ENCODE measurements at places on chromosomes 13 and 19.

DNA sequence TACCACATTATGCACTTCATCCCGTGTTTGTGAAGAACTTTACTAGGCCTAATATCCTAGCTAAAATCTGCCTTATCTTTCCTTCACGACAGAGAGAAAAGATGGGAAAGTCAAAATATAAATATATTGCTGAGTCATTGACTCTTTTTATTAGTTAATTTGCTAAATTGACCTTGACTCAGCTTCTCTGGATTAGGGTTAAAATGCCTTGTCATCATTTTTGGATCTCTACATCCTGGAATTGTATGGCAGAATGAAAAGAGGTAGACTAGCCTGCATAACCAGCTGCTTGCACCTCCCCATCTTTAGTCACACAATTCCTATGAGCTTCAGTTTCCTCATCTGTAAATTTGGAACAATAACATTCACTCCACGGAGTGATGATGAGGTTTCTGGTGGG lies 280.3 kb downstream of the DCT start:
- no peak for DNase-seq

DNA sequence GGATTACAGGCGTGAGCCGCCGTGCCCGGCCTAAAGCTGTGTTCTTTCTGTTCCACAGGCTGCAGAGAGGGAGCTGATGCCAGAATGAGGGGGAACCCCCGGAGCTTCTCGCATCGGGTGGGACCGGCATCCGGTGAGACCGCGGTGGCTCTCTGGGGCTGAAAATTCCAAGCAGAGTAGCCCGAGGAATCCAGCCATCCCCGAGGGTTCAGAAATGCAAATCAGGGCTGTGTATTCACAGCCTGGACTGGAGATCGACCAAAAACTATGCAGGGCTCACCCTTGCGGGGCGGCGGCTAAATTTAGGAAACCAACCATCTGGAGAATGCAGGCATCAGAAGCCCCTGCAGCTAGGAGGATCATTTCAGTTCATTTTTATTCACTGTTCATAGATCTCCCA lies 99.2 kb downstream of the GNG7 start:
- DNase-seq, result peak; percentile 77

DNA sequence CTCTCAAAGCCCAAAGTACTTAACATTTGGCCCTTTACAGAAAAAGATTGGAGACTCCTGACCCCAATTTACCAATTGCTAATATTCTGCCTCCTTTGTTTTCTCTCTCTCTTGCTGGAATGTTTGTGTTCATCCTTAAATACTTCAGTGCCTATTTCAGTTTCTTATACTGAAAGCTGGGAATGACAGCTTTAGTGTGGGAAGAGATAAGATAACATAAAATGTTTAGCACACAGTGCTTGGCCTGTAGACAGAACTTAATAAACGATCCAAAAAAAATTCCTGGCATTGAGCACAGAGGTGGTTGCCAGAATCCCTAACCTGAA lies 3.0 kb upstream of the PLEKHF1 start:
- DNase-seq, result no peak

DNA sequence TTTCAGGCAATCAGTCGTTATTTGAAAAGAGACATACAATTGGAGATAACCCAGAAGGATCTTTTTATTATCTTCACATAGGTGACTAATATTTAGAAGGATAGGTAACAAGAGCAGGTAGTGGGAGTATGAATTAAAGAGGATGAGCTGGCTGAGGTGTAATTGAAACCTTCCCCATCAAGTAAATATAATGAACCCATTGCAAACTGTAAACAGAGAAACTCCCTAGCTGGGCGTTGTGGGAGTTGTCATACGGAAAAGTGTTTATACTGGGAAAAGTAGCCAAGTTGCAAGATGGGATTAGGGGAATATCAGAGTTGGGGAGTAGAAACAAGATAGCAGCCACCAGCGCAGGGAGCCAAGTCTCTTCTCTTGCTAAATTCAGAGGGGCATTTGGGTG lies 448.4 kb downstream of the COG6 start:
- DNase-seq, result no peak

DNA sequence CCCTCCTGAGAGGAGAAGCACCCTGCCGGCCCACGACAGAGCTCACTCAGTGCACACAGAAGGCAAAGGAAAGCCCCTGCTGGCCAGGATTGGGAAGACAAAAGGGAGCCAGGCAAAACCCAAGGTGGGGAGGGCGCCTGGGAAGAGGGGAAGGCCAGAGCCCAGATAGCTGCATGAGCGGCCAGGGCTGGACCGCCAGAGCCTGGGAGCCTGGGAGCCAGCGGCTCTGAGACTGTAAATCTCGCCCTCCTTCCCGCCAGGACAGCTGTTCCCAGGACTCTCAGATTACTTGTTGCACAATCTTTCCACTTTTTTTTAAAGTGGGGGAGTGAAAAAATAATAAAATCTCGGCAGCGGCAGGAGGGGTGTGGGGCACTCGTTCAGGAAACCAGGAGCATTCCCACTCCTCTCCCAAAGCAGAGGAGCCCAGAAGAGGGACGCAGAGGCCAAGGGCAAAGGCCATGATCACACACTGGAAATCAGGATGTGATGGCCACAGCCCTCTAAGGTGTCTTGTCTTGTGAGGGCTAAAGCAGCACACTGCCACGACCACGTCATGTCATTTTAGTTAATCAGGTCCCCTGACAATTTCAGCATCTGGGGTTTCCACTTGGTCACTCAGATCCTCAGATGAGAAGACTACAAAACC lies 19.6 kb upstream of the EPHX3 start:
- peak; percentile 87 for DNase-seq

DNA sequence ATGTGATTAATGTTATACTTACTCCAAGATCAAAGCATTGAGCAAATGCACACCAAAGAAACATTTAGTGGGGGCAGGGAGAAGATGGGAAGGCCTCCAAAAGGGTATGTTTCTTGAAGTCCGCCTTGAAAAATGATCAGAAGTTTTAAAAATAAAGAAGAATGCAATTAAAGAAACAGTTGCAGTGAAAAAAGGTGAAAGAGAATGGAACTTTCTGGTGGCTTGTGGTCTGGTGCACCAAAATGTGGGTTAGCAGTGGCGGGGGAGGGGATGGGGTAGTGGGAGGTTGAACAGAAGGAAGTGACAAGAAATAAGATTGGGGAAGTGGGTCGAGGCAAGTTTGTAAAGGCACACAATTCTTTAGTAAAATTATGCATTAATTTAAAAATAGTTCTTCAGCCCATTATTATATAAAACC lies 2.5 kb downstream of the LCP1 start:
- DNase-seq, result no peak

DNA sequence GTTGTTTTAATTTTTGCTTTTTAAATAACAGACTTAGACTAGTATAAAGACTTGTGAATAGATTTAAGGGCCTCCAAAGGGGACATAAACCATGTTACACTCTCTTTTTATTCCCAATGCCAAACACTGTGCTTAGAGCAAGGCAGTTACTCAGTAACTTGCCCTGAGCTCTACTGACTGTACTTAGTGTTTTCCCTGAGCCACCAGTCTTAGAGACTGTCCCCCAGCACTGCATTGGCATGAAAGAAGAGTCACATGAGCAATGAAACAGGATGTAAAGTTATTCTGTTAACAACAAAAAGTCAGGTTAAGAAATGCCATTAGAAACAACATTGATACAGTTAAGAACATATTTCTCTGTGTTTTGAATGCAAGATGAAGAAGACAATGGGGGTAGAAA lies 187.9 kb downstream of the TBC1D4 start:
- no peak for DNase-seq

DNA sequence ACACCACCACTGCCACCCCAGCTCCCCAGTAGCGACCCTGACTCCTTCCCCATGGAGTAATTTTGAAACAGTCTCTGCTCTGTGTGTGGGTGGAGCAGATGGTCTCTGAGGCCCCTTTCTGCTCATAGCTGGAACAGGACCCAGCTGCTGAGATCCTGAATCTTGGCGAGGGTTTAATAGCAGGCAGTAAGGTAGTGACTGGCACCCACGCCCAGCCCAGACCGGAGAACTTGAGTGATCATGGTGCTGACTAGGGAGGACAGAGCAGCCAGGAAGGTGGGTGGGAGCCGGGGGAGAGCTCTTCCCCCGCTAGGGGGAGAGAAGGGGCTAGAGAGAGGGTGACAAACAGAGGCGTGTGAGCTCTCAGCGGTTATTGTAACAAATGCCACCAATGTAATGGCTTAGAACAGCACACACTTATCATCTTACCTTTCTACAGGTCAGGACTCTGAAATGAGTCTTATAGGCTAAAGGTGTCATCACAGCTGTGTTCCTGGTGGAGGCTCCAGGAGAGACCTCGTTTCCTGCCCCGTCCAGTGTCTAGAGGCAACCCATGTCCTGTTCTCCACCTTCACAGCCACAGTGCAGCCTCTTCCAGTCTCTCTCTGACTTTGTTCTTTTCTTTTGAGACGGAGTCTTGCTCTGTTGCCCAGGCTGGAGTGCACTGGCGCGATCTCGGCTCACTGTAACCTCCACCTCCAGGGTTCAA lies 7.2 kb upstream of the ACER1 start:
- no peak for DNase-seq

- DNase-seq, result peak; percentile 84
Observed at GRCh38 chr19:2034729-2035589, 16.1 kb downstream of the MKNK2 start.

- DNase-seq, result no peak
Observed at GRCh38 chr19:18126097-18126496, 26.9 kb upstream of the PIK3R2 start.

DNA sequence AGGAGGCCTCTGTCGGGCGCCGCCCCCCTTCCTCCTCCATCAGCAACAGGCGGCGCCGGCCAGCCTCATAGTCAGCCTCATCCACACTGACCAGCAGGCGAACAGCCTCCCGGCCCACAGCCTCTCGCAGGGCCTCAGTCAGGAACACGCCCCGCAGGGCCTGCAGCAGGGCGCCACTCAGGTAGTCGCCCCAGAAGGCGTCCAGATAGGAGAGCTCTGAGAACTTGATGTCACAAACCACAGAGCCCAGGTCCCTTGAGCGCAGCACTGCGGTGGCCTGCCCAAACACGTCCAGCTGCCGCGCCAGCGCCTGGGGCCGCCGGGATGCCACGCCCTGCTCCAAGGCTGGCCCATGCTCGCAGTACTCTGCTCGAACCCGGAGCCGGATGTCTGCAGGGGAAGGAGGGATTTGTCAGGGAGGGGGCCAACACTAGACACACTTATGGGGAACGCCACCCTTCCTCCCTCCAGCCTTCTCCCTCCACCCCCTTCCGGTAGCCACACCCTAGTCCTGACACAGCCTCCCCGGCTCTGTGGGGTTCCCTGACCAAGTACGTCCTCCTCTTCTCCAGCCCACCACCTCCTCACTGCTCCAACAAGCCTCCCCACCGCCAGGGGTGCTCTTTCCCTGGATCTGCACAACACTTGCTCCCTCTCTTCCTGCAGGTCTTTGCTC lies 17.9 kb downstream of the DEDD2 start:
- DNase-seq, result no peak

- no peak for DNase-seq
Observed at GRCh38 chr13:23870356-23871140, 18.7 kb downstream of the MIPEP start.

GRCh38 chr13:106987427-106987785 lies 419.5 kb upstream of the ARGLU1 start:
- no peak for DNase-seq

- no peak for DNase-seq
Observed at GRCh38 chr19:1468274-1468820, 10.7 kb downstream of the C19orf25 start.

DNA sequence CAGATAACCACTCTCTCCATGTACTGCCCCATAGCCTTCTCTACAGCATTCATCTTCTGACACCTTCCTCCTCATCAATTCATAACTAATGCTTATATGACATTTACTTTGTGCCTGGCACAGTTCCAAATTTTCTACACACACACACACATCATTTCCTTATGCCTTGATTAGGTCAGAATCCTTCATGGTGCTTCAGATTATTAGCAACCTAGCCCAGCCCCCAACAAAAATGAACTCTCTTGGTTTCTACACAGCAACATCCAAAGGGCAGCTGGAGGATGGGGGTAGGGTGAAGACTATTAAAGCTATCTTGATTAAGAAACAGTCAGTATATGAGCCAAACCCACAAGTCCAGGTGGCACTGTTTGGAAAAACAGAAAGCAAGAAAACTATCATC lies 3.7 kb downstream of the RUBCNL start:
- DNase-seq, result no peak

GRCh38 chr19:19552798-19553197 lies 14.7 kb downstream of the CILP2 start:
- no peak for DNase-seq

GRCh38 chr19:11479090-11479897 lies 1.6 kb downstream of the ELAVL3 start:
- no peak for DNase-seq
